B cell (primary cell): ENCODE measurements at places on chromosomes 2 and 18. TPM values are rescaled to one million over a fixed set of nuclear protein-coding genes. Genes with fewer than 3 reads are reported as not detected.

DNA sequence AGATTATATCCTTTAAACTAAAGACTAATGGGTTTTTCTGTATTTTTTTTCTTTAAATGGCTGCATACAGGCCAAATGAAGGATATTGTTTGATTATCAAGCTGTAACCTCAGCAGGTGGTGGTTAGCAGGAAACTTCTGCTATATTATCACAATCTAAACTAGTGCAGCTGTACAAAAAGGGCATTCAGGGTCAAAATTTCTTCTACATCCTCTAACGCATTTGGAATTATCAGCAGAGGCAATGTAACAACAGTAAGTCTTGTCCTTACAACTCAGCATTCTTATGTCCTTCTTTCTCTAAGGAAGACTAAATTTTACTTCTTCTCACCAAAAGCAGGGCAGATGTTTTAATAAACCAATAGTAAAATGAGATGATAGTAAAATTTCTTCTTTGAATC lies 135.8 kb upstream of the FN1 start:
- no peak for DNase-seq
- H3K27ac ChIP-seq = no peak overlapping the region
- H3K36me3 ChIP-seq = no peaks in the 10 kb centered on the region
- H3K4me1 ChIP-seq = no peaks in the 10 kb centered on the region

- no peaks in the 10 kb centered on the region for H3K36me3 ChIP-seq
- no peak for DNase-seq
- H3K4me3 ChIP-seq = no peak overlapping the region
- H3K27ac ChIP-seq = no peak overlapping the region
- no peaks in the 10 kb centered on the region for H3K27me3 ChIP-seq
- H3K4me1 ChIP-seq = peaks cover 12% of the 10 kb centered on the region
Measured at GRCh38 chr2:130338793-130339345, 3.8 kb upstream of the IMP4 start.

DNA sequence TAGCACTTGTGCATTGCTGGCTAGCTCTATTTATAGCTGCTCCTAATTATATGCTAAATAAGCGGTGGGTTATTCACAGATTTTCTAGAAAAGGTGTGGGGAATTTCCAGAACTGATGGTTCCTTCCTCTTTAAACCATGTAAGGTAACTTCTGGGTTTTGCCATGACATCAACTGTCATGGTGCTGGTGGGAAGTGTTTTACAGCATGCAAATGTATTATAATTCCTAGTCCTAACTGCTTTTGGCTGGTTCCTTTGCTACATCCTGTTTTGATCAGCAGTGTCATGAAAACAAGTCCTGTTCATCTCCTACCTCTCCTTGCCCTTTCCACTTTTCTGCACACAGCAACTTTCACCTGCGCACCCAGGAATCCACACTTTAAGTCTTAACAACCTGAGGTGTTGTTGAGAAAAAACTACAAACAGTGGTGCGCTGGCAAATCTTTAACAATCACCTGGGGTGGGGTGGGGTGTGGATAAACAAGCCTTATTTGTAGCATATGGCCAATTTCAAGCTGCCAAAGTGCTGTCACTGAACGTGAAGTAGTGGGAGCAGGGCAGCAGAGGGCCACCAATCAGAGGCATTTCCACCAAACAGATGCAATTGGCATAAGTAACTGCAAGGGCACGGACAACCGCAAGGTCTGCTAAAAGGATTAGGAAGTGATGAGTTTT lies 33.4 kb upstream of the SKOR2 start:
- H3K27me3 ChIP-seq = peaks cover 9% of the 10 kb centered on the region
- H3K36me3 ChIP-seq = no peaks in the 10 kb centered on the region
- no peak overlapping the region for H3K27ac ChIP-seq

- DNase-seq = peak; percentile 35
- H3K27me3 ChIP-seq = no peaks in the 10 kb centered on the region
- no peak overlapping the region for H3K4me3 ChIP-seq
- no peaks in the 10 kb centered on the region for H3K36me3 ChIP-seq
Measured at GRCh38 chr2:42812899-42813479, 20.6 kb upstream of the HAAO start.

DNA sequence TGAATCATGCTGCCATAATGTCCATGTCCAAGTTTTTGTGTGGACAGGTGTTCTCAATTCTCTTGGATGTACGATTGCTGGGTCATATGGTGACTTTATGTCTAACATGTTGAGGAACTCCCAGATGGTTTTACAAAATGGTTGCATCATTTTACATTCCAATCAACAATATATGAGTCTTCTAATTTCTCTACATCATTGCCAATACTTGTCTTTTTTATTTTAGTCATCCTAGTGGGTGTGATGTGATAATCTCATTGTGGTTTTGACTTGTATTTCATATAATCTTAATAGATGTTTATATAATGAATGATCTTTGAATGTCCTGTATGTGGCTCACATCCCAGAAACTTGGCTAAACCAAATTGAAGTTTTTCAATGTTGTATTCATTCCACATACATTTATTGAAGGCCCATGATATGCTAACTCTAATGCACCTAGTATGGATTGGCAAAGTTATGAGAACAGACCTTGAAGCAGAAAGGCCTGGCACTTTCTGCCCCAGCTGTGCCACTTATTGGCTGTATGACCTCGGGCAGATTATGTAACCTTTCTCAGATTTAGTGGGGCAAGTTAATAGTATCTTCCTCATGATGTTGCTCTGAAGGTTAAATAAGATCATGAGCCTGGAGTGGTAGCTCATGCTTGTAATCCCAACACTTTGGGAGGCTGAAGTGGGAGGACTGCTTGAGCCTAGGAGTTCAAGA lies 205.4 kb downstream of the RAB3GAP1 start:
- peaks cover 12% of the 10 kb centered on the region for H3K4me1 ChIP-seq
- H3K27ac ChIP-seq = no peak overlapping the region
- H3K27me3 ChIP-seq = no peaks in the 10 kb centered on the region
- H3K4me3 ChIP-seq = no peak overlapping the region
- DNase-seq = no peak

The MYOM1 gene
- polyA plus RNA-seq = 1.5 TPM in 2 replicates

DNA sequence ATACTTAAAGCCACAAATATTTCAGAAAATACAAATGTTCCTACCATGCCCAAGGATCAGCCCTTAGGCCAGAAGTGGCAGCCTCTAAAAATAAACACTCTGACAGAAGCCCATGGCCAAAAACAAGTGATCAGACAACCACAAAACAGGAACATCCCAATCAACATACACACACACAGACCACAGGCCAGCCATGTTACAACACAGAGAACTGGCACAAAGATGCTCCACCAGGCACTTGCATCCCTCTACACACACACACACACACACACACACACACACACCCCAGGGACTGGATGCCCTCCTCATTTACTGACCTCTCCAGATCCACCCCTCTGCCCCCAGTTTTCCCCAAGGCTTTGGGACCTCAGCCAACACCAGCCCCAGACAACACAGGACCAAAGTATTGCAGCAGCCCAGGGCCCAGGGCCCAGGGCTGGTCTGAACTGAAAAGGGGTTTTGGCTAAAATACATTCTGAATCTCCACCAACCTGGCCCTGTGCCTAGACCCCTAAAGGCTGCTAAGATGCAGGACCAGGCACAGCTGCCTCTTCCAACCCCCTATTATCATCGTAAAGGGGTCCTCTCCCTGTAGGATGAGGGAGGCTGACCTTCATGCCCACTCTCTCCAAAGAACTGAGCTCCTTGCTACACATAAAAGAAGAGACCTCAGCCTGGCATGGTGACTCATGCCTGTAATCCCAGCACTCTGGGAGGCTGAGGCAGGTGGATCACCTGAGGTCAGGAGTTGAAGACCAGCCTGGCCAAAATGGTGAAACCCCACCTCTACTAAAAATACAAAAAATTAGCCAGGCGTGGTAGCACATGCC lies 151.4 kb downstream of the TNS1 start:
- no peak overlapping the region for H3K4me3 ChIP-seq
- no peaks in the 10 kb centered on the region for H3K4me1 ChIP-seq
- H3K27ac ChIP-seq = no peak overlapping the region
- no peaks in the 10 kb centered on the region for H3K36me3 ChIP-seq

GRCh38 chr2:235053651-235054050 lies 101.8 kb downstream of the SH3BP4 start:
- no peak overlapping the region for H3K27ac ChIP-seq
- H3K4me3 ChIP-seq = no peak overlapping the region
- no peak for DNase-seq
- no peaks in the 10 kb centered on the region for H3K4me1 ChIP-seq

The WDR7 gene
- 5.5 and 7.4 TPM in 2 replicates for polyA plus RNA-seq

The SPHKAP gene
- polyA plus RNA-seq = not detected in 2 replicates

DNA sequence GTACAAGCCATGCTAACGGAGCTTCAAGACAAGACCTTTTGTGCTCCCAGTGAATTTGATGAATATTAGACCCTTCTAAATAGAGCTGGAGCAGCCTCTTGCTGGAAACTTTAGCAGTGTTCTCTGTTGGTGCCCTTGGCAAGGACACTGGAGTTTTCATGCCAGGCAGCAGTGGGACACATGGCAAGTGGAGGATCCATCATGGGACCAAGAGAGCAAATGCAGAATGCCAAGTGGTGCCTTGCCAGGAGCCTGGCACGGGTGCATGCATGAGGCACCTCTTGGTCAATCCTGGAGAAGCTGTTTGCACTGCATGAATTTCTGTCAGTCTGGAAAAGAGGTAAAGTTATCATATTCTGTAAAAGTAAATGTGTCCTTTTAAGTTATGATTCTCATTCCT lies 59.1 kb downstream of the NETO1 start:
- no peak overlapping the region for H3K4me3 ChIP-seq
- H3K27me3 ChIP-seq = no peaks in the 10 kb centered on the region
- H3K36me3 ChIP-seq = no peaks in the 10 kb centered on the region
- no peaks in the 10 kb centered on the region for H3K4me1 ChIP-seq

DNA sequence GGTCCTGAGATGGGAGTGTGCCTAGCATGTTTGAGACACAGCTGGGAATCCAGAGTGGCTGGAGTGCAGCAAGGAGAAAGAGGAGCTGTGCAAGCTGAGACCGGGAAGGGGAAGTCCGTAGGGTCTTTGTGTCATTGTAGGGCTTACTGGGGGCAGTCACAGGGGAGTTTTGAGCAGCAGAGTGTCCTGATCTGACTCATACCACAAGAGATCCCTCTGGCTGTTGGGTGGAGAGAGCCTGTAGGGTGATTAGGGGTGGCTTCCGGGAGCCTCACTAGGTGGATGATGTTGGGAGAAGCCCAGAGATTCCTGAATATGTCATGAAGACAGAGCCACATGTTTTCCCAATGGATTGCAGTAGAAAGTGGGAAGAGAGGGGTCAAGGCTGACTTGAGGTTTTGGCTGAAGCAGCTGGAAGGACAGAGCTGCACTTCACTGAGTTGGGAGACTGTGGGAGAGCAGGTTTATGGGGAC lies 30.9 kb downstream of the FHOD3 start:
- H3K4me3 ChIP-seq = no peak overlapping the region
- no peak for DNase-seq
- H3K27ac ChIP-seq = no peak overlapping the region
- H3K27me3 ChIP-seq = peaks cover 5% of the 10 kb centered on the region
- H3K36me3 ChIP-seq = no peaks in the 10 kb centered on the region

DNA sequence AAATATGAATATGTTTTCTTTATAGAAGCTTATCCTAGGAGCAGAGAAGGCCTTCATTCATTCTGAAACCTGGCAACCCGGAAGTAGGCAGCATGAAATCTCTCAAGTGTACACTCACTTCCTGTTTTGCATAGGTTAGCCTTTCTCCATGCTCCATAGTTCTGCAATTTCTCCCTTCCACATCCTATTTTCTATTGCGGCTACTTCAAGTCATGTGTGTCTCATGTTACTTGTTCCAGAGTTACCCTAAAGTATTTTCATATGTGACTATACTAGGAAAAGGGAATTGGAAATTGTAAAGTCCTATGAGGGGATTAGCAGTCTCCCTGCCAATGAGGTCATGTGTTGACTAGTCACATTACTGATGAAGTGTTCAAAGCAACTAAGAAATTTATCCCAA lies 320.6 kb downstream of the NCKAP5 start:
- H3K27ac ChIP-seq = no peak overlapping the region
- peaks cover 10% of the 10 kb centered on the region for H3K4me1 ChIP-seq
- H3K27me3 ChIP-seq = no peaks in the 10 kb centered on the region
- DNase-seq = peak; percentile 46
- H3K36me3 ChIP-seq = no peaks in the 10 kb centered on the region
- H3K4me3 ChIP-seq = no peak overlapping the region

- H3K4me1 ChIP-seq = peaks cover 5% of the 10 kb centered on the region
- no peaks in the 10 kb centered on the region for H3K36me3 ChIP-seq
- no peak for DNase-seq
- H3K27ac ChIP-seq = no peak overlapping the region
Measured at GRCh38 chr2:173124441-173124840, 48.8 kb downstream of the MAP3K20 start.

The CYP27A1 gene
- polyA plus RNA-seq = 0.25 and 1.1 TPM in 2 replicates

The PROM2 gene
- 0.67 and 1.2 TPM in 2 replicates for polyA plus RNA-seq

DNA sequence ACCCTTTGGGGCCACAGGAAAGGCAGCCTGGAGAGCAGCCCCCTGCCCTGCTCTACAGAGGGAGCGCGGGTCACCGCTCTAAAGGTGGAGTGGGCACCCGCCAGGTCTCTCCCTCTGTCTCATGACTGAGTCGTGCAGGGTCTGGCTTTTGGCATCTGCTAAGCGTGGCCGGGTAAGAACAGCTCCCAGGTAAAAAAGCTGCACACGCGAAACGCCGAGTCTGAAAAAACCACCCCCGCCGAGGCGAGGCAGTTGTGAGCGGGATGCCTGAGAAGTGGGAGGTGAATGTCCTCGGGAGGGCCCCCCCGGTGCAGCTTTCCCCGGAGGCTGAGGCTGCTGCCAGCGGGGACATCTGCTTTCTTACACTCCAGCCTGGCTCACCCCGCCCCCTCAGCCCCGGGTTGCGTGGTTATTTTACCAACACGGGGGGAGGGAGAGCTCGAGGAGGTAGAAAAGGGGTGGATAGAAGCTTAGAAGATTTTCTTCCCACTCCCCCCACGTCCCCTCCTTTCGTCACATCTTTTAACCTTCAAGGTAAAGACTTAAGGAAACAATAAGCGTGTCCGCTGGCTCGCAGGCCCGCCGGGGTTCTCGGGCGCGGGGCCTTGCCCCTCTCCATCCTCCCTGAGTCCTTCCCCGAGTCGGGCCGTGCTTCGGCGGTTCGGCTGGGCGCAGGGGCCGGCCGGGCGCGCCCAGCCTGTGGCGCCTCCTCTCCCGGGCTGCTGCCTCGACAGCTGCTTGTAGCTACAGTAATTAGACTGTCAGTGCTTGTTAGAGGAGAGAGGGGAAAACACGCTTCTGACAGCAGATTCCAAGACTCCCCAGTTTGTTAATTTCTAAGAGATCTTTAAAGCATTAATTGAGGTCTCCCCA lies 70.6 kb upstream of the PSMD14 start:
- peak; percentile 60 for DNase-seq
- peaks cover 16% of the 10 kb centered on the region for H3K4me1 ChIP-seq
- H3K36me3 ChIP-seq = peaks cover 18% of the 10 kb centered on the region
- H3K4me3 ChIP-seq = peak overlapping the region; percentile 57

- H3K27ac ChIP-seq = no peak overlapping the region
- H3K27me3 ChIP-seq = no peaks in the 10 kb centered on the region
- no peak for DNase-seq
Measured at GRCh38 chr2:104774631-104775030, 79.3 kb upstream of the POU3F3 start.

- no peak overlapping the region for H3K27ac ChIP-seq
- H3K27me3 ChIP-seq = no peaks in the 10 kb centered on the region
- no peaks in the 10 kb centered on the region for H3K4me1 ChIP-seq
- no peaks in the 10 kb centered on the region for H3K36me3 ChIP-seq
- H3K4me3 ChIP-seq = no peak overlapping the region
- DNase-seq = no peak
Measured at GRCh38 chr2:136492901-136493300, 272.4 kb upstream of the THSD7B start.

The CROCC2 gene
- not detected in 2 replicates for polyA plus RNA-seq

The INPP5D gene
- 144 and 152 TPM in 2 replicates for polyA plus RNA-seq
